Activated CD4-positive, alpha-beta T cell treated with anti-CD3 and anti-CD28 coated beads, Interleukin-2, amount 50 U/mL, for 4 hours (primary cell): ENCODE measurements at places on chromosomes 4 and X.

- no peak for DNase-seq
These were observed 1.5 kb upstream of the TMA16 start for GRCh38 chr4:163492951-163493504.

DNA sequence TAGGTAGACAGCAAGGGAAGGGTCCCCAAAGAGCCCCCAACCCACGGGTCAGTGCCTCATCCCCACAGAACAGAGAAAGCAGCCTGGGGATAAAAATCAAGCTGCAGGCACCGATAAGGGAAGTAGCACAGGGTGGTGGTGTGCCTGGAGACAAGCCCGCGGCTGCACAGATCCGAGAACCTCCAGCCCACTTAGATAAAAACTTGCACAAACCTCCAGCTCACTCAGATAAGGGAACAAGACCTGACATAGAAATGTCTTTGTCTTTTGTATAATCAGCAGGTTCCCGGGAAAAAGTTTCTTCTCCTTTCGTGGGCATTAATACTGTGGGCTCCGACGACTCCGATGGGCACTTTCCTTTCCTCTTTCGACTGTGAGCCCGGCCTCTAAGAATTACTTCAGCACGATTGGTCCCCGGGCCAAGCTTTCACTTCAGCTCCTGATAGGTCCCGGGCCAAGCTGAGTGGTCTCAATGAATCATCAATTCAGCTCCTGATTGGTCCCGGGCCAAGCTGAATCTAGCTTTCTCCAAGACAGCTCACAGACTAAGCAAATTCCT is 32.4 kb downstream of the PRDX4 start:
- DNase-seq = no peak

- no peak for DNase-seq
These were observed 171.1 kb downstream of the LARP7 start for GRCh38 chr4:112808001-112808400.

DNA sequence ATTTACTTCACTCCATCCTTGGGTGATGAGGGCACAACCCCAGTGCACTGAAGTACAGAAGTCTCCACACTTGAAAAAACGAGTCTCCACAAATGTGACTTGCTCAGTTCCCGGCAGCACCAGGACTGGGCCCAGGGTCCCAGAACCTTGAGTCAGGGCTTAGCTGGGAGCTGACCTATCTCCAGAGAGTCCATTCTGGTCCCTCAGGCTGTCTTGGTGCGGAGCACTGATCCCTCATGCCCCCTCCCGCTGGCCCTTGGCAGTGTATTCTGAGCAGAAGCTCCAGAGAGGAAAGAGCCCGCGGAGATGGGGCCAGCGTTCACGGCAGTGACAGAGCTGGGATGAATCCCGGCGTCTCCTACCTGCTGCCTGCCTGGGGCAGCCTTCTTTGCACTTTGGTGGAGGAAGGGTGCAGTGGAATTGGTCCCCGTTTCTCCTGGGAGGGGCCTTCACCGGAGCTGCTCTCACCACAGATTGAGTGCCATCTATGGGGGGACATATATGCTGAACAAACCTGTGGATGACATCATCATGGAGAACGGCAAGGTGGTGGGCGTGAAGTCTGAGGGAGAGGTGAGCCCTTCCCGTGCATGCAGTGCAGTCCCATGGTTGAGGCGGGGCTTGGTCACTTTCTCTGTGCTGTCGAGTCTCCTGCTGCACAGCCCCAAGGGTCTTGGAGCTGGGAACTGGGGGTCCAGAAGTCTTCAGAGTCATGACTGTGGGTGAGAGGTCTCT is 3.2 kb upstream of the FAM50A start:
- DNase-seq = no peak

DNA sequence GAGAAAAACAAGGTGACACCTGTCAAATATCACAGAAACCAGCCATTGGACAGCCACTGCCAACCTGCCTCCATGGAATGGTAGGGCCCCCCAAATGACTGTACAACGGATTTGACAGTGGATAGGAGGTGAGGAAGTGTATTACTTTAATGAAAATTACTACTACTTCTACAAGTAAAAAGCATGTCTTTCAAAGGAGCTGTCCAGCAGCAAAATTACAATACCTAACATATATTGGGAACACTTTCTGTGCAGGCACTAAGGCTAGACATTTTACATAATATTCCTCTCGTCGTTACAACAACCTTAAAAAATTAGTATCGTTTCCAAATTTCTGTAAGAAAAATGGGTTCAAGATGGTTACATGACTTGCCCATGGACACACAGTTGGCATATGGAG is 14.9 kb downstream of the PPP3CA start:
- DNase-seq = no peak

GRCh38 chr4:61152433-61152832 is 47.7 kb upstream of the ADGRL3 start:
- no peak for DNase-seq

DNA sequence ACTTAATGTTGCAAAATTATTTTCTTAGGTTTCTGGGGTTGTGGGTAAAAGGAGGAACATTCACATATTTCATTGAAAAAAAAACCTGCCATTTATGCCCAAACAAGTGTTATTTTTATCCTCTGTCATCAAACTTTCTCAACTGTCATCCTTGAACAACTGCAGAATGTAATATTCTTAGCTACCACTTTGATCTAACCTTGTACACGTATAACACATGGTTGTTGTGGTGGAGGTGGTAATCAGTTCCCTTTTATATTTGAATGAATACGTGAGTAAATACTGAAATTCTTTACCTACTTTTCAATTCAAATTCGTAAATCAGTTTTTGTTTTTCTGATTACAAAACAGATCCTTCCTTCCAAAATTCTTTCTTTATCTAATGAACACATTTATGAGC is 3.8 kb upstream of the AMMECR1 start:
- no peak for DNase-seq
